ENCODE measurements at places on chromosomes 3 and 15.

DNA sequence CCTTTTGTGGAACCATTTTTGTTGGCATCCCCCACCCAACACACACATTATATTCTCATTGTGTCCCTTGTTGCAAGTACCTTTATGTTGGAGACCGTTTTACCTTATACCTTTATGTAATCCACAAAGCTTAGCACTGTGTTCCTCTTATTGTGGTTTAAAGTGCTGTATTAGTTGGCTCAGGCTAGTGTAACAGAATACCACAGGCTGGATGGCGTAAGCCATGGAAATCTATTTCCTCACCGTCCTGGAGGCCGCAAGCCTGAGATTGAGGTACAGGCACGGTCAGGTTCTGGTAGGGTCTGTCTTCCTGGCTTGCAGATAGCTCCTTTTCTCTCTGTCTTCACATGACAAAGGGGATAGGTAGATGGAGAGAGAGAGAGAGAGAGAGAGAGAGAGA lies 302.8 kb downstream of the ROBO2 start:
- no peak for DNase-seq

DNA sequence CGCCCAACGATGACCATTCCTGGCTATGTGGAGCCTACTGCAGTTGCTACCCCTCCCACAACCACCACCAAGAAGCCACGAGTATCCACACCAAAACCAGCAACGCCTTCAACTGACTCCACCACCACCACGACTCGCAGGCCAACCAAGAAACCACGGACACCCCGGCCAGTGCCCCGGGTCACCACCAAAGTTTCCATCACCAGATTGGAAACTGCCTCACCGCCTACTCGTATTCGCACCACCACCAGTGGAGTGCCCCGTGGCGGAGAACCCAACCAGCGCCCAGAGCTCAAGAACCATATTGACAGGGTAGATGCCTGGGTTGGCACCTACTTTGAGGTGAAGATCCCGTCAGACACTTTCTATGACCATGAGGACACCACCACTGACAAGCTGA lies 22.6 kb upstream of the BSN start:
- no peak for DNase-seq

DNA sequence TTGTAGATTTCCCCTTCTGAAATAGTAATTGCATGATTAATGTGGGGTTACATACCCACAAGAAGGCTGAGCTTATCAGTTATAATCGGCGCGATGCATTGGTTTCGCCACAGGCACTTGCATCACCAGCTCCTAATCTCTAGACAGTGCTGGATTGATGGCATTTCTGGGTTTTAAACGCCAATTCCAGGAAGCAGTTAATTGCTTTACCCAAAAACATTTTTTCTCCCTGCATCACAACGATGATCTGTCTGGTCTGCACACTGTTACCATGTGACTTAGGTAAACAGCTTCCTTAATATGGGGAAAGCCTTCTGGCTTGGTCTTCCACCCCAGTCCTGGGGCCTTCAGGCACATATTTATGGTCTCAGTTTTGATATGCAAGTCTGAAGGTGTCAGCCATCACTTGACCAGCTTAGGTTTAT lies 70.0 kb upstream of the HEG1 start:
- peak; percentile 94 for DNase-seq

DNA sequence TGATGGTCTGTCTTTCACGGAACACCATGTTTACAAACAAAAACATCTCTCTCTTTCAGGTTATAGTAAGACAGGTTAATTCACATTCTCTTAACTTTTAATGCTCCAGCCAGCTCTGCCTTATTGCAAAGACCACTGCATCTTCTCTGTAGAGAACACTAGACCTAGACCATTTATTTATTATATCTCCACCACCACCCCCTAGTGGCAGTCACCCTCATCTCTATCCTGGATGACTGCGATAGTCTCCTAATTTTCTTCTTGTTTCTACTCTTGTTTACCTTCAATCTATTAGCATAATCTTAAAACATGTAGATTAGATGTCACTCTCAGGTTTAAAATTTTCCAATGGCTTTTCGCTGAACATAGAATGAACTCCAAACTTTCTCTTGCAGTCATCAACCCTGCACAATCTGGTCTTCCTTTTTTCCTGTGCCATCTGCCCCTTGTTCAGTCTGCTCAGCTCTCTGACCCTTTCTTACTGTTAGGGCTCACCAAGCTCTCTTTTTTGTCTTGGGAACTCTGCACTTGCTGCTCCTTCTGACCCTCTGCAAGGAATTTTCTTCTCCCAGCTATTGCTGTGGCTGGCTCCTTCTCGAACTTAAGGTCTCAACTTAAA lies 155.6 kb downstream of the SQOR start:
- no peak for DNase-seq

GRCh38 chr3:72058493-72059081 lies 273.6 kb upstream of the PROK2 start:
- DNase-seq = no peak

DNA sequence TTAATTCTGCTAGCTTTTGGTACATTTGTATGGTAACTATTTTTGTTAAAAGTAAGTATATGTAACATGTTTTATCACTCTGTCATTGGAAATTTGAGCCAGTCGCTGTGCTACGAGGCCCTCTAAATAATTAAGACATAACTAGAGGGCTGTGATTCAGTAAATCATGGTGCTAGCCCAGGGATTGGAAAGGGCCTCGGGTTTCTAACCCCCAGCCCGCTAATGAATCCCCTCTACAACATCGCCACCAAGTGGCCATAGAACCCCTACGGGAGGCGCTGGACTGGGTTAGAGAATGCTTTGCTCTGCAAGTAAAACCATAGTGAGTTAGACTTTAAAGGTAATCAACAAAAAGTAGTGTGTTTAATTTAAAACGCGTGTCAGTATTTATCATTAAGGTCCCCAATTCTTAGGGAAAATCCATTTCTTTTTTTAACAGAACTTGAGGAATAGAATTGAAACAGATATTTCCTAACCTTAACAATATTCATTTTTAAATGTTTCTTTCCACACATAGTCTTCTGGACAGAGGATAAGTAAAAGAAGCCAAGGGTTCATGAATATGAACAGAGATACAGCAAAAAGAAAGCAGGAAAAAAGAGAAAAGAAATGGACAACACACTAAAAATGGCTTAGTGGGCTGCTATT lies 744.7 kb downstream of the EPHA3 start:
- DNase-seq = no peak

GRCh38 chr3:2099028-2099671 lies 484 bp downstream of the CNTN4 start:
- DNase-seq = no peak

DNA sequence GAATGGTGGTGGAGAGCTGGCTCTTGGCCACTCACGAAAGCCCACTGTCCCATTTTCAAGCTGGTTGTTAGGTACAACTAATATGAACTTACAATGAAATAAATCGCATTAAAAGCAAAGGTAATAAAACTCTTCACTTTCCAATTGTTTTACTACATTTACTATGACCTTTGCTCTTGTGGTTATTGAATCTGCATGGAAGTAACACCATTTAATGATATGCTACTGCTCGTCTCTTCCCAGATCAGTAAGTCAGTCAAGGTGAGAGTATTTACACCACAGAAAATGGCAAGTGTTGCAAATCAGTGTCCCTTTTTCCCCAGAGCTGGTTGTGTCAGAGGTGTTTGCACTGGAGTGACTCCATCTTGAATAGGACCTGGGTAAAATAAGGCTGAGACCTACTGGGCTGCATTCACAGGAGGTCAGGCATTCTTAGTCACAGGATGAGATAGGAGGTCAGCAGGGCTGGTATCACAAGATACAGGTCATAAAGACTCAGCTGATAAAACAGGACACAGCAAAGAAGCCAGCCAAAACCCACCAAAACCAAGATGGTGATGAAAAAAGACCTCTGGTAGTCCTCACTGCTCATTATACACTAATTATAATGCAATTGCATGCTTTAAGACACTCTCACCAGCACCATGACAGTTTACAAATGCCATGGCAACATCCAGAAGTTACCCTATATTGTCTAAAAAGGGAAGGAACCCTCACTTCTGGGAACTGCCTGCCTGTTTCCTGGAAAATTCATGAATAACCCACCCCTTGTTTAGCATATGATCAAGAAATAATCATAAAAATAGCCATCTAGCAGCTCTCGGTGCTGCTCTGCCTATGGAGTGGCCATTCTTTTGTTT lies 57.6 kb downstream of the FRMD4B start:
- DNase-seq = no peak

GRCh38 chr3:58003093-58003492 lies 5.1 kb upstream of the FLNB start:
- DNase-seq = no peak

Measured in HS-27A (cell line).